Cortex of kidney (tissue), 1 donor: ENCODE measurements at places on chromosomes 4 and X.

GRCh38 chr4:169573889-169574288 is 38.5 kb downstream of the NEK1 start:
- DNase-seq, result no peak

- no peak for DNase-seq
Measured at GRCh38 chr4:5933116-5933515, 40.2 kb upstream of the CRMP1 start.

GRCh38 chrX:48956728-48957414 is 536 bp downstream of the OTUD5 start:
- no peak for DNase-seq

DNA sequence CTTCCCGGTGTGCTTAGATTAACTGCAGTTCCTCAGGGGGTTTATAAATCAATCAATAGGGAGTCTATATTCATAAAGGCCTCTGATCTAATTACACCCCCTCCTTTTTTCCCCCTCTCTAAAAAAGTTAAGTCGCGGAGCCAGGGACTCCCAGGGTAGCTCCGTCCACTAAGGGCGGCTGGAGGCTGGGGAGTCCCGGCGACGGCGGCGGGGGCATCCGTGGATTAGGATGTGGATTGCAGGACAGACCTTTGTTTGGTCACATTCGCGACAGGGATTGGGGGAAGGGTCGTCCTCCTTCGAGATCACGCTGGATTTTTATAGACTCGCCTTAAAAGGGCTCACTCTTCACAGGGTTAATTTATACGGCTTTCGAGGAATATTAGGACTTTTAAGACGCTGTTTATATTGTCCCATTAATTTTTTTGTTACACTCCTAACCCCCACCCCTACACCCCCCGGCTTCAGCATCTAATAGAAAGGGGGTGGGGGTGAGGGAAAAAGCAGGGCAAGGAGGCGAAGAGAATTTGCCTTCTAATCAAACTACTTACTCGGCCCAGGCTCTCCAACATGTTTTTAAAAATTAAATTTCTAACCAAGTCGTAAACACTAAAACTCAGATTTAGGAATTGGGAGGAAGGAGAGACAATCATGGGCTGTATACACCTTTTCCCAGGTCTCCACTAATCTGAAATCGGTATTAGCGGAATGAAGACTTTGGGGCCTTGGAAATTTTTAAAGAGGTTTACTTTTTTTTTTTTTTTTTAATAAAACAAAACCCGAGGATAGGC is 8.5 kb downstream of the PITX2 start:
- DNase-seq, result no peak

DNA sequence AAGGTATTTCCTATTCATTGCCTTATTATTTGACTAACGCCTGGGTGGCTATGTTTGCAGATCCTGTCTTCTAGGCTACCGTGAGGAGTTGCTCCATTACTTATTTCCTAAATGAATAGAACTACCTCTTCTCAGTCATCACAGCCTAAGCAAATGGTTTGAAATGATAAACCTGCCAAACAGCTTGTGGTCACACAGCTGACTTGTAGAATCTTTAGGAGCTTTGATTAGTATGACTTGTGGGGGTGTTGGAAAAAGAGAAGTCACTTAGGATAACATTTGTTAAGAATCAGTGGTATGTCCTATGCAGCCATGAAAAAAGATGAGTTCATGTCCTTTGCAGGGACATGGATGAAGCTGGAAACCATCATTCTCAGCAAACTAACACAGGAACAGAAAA is 169.3 kb downstream of the PPARGC1A start:
- DNase-seq, result no peak

DNA sequence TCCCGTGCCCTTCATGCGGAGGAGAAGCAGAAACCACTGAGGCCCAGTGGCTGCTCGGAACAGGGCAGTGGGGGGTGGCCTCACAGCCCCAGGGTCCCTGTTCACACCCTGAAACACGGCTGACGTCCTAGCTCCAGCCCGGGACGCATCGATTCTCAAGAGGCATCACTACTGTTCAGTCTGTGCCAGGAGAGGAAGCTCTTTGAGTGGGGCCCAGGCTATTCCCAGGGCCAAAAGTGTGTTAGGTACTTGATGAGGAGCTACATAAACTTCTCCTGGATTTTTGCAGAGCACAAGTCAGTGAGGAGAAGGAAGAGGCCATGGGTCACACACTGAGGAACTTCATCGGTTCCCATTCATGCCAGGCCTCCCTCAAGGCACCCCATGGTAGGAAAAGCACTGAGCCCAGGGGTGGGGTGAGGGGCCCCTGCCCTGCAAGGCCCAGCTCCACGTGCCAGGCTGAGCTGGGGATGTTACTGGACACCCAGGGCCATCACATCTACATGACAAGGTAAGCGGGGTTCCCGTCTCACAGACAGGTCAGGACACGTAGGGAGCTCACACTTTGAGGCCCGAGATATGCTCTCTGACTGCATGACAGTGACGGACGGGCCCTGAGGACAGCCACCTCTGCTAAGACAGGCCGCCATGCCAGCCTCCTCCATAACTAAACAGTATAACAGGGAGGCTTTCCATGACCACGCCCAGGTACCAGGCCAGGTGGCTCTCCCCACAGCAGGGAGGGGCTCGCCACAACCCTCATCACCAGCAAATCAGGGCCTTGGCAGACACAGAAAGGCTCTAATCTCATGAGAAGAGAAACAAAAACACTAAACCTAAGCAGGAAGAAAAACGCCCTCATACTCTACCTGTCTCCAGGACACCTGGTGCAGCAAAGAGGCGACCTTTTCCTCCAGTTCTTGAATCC is 12.4 kb downstream of the TNIP2 start:
- DNase-seq, result no peak

DNA sequence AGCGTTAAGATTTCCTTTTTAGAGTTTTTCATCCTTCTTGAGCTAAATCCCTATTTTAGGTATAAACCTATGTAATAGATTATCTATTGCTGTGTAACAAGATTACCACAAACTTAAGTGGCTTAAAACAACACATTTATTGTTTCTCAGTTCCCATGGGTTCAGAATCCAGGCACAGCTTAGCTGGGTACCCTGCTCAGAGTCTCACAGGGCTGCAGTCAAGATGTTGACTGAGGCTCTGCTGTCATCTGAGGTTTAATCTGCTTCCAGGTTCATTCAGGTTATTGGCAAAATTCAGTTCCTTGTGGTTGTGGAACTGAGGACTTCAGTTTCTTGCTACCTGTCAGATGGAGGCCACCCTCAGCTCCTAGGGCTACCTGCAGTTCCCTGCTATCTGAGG is 60.9 kb downstream of the GK start:
- no peak for DNase-seq

DNA sequence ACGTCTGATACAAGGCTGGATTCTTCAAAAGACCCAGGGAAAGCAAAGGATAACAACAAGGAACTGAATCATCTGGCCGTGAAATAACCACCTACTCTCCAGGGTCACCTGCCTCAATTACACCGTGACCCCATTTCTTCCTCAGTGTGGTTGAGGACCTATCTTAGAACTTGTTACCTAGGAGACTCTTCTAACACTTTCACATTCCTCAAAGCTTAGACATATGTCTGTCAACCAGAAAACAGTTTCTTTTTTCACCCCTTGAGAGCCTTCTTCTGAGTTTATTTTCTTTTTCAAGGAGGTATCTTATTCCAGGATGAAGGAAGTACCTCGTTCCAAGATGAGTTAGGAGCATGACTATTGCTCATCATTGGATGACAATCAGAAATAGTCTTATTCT is 337.8 kb downstream of the ARHGAP24 start:
- DNase-seq, result no peak

GRCh38 chr4:168924667-168925066 is 85.4 kb downstream of the CBR4 start:
- no peak for DNase-seq

DNA sequence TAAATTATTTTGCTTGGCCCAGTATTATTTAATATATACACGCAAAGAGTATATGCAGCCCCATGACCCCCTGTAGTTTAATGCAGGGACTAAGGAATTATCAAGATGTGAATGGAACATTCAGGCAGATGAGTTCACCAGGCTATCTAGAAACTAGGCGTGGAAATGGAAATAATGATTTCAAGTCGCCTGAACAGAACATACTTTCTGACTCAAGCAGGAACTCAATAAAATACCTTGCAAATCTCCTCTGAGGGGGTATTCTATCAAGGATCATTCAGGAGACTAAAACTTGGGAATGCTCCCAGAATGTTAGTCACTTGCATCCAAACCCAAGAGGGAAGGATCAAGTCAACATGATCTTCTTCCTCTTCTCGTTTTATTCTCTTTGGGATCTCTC is 59.6 kb upstream of the RASSF6 start:
- no peak for DNase-seq

DNA sequence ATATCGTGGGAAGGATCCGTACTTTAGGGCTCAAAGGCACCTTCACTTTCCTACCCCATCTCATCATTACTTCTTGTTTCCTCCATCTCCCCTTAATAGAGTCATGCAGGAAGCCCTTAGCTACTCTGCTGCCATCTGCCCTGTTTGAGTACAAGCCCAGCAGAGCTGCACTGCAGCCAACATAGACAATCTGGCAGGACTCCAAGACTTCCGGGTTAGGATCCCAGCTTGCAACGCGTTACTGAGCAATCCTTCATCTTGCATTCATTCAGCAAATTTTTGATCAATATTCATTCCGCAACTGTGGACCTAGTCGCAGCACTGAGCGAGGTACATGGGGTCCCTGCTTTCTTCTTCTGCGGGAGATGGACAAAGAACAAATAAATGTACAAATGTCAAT is 344.9 kb downstream of the BCOR start:
- DNase-seq, result no peak

- no peak for DNase-seq
Measured at GRCh38 chr4:108331905-108332632, 163.3 kb upstream of the LEF1 start.

- DNase-seq, result no peak
Measured at GRCh38 chrX:52983321-52984000, 25.1 kb upstream of the FAM156A start.

DNA sequence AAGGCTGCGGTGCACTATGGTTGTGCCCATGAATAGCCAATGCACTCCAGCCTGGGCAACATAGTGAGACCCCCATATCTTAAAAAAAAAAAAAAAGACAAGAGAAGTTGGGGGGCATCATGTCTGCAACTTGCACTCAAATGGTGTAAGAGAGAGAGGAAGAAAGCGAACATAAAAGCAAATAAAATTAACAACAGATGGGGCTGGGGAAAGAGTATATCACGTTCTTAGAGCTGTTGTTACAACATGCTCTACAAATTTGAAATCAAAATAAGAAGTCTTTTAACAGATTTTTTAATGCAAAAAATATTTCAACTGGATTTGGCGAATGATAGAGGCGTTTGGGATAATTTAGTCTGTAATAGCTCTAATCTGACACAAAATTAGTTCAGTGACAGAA is 144.9 kb downstream of the FNIP2 start:
- DNase-seq, result no peak

DNA sequence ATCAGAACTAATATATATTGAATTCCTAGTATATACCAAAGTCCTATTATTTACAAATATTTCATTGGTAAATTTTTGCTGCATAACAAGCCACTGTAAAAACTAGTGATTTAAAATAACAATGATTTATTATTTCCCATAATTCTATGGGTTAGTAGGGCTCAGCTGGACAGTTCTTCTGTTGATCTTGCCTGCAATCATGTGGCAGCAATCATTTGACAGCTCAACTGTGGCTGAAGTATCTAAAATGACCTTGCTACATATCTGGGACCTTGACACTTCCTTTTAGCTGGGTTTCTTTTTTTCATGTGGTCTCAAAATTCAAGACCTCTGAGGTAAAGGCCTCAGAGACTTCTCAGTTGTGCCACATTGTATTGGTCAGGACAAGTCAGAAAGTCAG is 598.5 kb upstream of the PITX2 start:
- DNase-seq, result no peak

DNA sequence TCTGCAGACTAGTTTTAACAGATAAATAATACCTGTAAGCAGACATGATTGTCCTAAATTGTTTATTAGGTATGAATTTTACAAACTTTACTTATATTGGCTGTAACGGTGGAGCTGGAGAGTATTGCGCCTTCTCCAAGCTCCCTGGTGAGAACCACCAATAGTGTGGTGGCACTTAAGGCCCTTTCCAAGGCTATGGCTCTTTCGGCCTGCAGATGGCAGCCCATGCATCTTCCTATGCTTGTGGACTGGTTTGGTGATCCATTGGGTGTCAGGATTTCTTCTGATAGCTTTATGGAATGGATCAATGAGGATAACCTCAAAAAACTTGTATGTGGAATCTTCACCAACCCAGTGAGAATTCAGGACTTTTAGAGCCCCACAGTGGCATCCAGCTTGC is 7.8 kb downstream of the LARP1B start:
- no peak for DNase-seq

- no peak for DNase-seq
Measured at GRCh38 chr4:177441061-177441802, 1.0 kb downstream of the AGA start.

DNA sequence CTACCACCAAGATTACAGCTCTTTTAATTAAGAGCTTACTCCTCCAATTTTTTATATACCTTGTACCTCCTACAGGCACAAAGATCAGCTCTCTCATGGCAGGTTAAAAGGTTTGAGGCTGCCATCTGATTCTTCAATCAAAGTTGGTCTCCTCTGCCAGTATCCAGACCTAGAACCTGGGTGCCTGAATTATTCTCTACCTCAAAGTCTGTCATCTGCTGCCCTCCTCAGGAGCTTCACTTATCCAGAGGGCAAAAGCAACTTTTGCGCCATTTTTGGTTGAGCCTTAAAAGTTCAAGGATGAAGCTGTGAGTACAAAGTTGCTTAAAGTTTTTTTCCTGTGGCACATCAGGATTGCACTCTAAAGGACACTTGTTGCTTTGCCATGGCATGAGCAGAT is 343.7 kb upstream of the PPP1R2C start:
- DNase-seq, result no peak

GRCh38 chr4:158823461-158823873 is 54.6 kb downstream of the FNIP2 start:
- no peak for DNase-seq

DNA sequence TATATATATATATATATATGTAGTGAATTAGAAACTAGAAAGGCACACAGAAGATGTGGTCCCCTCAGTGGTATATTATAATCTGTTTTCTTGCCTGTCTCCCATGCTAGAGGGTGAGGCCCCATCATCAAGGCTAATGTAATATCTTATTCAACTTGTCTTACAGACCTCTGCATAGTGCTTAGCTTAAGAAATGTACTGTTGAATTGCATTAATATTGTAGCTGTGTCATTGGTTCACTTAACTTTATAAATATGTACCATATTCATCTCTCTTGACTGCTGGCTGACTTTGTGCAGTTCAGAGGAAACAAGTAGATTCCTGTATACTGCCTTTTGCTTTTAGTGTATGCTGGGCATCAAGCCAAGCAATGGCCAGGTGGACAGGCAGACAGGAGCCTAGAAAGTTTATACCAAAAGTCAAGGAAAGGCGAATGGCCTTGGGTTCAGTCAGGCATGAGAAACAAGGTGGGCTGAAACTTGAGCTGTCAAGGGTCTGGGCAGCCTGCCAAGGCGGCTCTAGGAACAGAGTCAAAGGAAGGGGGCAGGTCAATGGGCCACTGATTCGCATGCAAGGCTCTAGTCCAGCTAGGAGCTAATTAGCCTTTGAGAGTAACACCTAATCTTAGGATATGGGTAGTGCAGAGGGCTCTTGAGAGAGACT is 78.8 kb upstream of the LEF1 start:
- no peak for DNase-seq

- DNase-seq, result no peak
Measured at GRCh38 chrX:47587091-47587891, 5.1 kb downstream of the TIMP1 start.

- DNase-seq, result no peak
Measured at GRCh38 chrX:106707771-106708454, 18.6 kb upstream of the RNF128 start.
